ENCODE measurements at places on chromosomes 13 and 19.

DNA sequence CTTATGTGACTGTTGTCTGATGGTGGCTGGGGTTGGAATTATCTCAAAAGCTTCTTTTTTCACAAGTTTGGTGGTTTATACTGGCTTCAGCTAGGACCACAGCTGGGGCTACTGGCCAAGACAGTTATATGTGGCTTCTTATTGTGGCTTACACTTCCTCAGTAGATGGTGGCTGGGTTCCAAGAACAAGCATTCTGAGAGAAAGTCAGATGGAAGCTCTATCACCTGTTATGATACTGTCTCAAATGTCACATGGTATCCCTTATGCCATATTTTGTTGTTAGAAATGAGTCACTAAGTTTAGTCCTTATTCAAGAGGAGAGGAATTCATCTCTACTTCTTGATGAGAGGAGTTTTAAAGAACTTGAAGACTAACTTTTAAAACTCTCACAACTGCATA, 41.6 kb downstream of the NDFIP2 start:
- DNase-seq: no peak

DNA sequence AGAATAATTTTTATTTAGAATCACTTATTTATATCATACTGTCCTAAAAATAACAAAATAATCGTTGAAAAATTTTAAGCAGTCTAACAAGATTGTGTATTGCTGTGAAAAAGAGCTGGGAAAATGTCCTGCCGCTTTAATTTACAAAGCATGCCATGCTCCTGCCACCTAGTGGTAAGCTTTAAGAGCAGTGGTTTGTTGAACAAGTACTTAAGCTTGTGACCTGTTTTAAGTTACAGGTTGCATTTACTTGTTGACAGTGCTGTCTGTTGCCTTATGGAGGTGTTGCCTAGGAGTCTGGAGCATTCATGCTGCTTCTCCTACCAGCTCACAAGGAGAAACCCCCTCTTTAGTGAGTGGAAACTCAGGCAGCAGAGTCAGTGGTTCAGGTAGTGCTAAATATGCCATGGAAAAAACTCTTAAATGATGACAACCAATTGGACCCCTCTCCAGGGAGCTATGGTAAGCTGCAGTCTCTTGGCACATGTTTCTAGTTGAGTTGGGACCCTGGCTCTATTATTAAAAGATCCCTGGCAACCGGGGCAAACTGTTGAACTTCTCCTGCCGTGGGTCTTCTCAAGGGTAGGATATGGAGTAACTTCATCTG, 68.4 kb downstream of the SPATA13 start:
- DNase-seq: no peak

DNA sequence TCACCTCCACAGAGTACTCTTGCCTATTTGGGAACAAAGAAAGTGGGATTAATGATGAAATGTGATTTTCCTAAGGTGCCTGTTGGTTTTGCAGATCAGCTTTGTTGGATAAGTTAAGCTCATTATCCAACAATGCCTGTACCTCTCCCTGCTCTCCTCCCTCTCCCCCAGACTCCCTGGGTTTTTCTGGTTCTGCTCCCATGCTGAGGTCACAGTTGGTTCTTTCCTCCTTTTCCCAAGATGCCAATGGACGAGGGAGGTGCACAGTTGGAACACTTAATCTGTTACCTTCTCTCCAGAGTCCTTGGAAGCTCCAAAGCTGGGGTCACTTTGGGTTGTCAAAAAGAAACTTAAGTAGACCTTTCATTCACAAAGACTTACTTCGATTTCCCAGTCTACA, 1.6 kb downstream of the OXGR1 start:
- no peak for DNase-seq

DNA sequence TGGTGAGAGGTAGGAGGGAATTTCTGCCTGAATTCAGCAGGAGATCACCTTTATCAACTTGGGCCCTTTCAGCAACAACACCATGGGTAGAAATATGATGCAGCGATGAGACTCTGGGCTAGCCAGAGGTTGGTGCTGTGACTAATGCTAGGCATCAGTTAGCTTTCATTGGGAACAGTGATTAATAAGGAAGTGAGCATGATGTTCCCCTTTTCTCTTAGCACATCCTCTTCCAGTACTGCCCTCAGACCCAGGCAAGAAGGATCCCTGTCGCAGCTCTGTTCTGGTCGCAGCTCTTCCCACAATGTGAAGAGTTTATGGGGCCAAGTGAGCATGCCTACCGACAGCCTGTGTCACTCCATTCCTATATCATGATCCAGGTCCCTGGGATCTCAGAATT, 100.5 kb downstream of the FLT1 start:
- no peak for DNase-seq

- DNase-seq: no peak
Measured at GRCh38 chr13:60268203-60268555, 104.5 kb upstream of the DIAPH3 start.

DNA sequence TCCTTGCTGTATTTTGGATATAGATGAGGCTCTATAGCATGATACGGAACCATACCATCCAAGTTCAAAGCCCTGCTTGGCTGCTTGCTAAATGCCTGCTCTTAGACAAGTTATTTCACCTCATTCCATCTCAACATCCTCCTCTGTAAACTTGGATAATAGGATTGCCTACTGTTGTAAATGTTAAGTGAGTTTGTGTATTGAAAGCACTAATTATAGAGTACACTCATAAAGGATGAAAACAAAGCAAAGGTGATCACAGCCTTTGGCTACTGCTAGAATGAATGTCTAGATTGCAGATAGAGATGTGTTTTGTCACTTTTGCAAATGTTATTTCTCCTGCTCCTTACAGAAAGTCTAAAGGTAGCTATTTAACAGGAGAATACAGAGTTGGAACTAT, 34.3 kb upstream of the STARD13 start:
- DNase-seq: no peak

DNA sequence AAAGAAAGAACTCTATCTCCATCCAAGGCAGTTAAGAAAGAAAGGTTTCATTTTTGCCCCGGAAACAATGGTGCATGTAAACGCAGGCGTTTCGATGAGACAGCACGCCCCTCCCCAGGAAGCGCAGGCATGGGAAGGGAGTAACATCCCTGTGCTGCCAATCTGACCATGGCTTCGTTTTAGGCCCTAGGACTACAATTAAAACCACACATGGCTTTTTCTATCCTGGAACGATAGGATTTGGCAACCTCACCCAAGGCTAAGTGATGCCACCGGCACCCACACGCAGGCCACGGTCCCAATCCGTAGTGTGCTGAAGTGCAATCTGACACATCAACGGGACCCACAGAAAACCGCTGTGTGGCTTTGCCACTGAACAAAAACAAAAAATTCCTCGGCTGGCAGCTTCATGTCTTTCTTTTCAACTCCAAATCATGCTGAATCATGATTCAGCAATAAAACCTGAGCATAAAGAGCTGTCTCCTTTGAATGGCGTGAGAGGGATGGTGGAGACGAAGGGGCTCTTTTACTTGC, 24.2 kb downstream of the RANBP3 start:
- DNase-seq: no peak

Data from hypothalamus (tissue), 51 donors.